Inflammatory macrophage (primary cell): ENCODE measurements at places on chromosomes 12 and 14.

GRCh38 chr12:61490526-61491498, 769.4 kb upstream of the USP15 start:
- DNase-seq, result no peak

DNA sequence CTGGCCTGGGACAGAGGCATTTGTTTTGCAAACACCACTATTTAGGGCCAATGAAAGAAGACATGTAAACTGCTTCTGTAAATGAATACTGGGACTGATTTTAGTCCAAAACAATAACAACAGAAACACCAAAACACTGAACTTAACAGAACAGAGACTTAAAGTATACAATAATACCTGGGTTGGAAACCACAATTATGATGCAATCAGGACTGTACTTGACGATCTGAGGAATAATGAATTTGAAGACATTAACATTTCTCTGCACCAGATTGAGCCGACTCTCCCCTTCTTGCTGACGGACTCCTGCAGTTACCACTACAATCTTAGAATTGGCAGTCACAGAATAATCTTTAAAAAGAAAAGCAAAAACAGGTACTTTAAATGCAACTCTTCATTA, 13.9 kb downstream of the LDHB start:
- DNase-seq, result no peak

DNA sequence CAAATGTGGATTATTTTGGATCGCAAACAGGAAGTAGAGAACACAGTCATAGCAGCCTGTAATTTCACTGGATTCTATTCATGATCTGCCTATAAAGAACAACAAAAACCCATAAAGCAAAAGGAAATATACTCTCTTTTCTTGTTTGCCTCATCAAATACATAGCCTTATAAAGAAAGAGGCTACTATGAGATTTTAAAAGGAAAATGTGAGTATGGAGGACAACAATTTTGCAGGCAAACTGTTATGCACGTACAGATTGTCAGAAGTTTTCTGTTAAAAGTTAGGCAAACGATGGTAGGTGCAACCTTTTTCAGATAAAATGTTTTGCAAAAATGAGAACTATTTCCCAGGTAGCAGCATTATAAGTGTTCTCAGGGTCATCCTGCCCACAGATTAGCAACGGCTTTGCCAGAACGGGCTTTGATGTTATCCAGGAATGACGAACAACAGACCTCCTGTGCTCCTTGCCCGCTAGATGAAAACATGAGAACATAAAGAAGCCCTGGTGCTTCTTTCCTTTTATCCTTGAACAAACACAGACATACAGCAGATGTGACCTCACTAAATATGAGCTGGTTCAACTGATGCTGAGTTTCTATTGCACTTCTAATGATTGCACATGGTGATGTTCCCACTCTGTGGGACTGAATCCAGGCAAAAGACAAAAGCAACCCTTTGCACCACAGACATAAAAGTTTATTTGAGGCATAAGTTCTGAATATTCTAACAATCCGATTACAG, 88.1 kb downstream of the ITPR2 start:
- DNase-seq, result no peak

GRCh38 chr14:53999061-53999488, 42.5 kb upstream of the BMP4 start:
- no peak for DNase-seq

DNA sequence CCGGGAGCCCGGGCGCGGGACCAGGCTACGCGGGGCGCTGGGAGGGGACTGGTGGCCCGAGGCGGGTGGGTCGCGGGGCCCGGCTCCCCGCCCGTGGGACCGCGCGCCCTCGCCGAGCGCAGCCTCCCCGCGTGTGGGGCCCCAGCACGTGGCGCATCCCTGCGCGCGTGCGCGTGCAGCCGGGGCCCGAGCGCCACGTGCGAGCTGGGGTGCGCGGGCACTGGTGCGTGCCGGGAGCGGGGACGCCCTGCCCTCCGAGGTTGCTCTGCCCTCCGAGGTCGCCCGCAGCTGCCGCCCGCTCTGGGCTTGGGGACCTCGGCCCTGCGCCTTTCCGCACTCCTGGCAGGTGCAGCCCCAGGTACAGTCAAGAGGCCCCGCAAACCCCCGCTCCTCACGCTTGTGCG, 365 bp upstream of the CCDC88C start:
- DNase-seq, result no peak

DNA sequence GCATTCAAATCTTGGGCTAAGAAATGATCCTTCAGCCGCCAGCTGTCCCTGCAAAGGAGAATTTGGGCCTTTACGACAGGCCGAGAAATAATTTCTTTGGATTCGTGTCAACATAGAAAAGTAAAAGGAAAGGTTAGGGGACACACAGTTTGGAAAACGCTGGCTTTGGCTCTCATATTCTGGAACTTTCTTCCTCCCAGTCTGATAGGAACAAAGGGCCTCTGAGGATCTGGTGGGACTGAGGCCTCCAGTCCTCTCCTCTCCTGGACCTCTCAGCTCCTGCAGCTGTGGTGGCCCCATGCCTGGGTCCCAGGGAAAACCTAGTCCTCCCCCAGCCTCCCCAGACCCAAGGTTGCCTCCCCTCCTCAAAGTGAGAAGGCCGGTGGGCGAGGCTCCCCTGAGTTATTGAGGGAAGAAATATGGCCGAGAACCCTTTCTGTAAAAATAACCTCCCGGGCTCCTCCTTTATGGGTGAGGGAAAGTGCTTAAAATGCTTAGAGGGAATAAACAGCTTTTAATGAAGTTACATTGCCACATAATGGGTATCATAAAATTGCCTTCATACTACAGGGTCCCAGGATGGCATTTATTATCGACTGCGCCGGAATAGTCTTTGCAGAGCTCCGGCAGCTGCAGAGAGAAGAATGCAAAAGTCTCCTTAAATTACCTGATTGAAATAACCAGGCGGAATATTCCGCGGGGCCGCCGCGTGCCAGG, 188.3 kb downstream of the PHETA1 start:
- DNase-seq, result no peak

- no peak for DNase-seq
Observed at GRCh38 chr14:49907186-49907585, 14.3 kb downstream of the ARF6 start.

GRCh38 chr14:81450100-81450531, 50.0 kb upstream of the STON2 start:
- DNase-seq, result no peak

GRCh38 chr14:51993285-51993920, 4.1 kb downstream of the RTRAF start:
- DNase-seq, result no peak

DNA sequence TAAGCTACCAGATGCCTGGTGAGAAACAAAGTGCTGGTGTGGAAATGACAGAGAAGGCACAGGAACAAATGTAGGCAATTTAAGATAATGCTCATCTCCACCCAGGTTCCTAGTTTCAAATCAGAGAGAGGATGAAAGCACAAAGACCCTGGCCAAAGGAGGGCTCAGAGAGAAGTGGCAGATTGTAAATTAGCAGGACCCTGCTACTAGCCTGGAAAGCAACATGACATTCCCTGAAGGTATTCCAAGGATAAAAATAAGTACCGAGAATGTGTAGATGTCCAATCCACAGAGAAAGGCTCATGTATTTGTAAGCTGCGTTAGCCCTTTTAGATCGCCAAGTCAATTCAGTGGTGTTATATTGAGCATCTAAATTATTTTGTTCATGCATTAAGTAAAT, 324.0 kb downstream of the TMEM117 start:
- DNase-seq, result no peak

- DNase-seq, result no peak
Observed at GRCh38 chr12:85531341-85531740, 251.3 kb downstream of the ALX1 start.

- no peak for DNase-seq
Observed at GRCh38 chr12:48086327-48086726, 19.6 kb downstream of the SENP1 start.

DNA sequence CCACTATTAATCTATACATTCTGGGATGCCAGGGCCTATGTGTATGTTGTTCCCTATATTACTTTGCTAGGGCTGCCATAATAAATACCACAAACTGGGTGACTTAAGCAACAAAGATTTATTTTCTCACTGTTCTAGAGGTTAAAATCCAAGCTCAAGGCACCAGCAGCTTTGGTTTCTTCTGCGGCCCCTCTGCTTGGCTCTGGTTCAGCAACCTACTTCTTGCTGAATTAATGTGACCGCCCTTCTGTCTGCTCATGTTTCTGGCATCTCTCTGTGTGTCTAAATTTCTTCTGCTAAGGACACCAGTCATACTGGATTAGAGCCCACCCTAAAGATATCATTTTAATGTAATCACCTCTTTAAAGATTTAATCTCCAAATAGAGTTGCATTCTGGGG, 84.7 kb downstream of the ZNF664 start:
- no peak for DNase-seq

GRCh38 chr12:3073438-3074250, 3.5 kb upstream of the TSPAN9 start:
- DNase-seq, result peak; percentile 83

GRCh38 chr12:89392391-89392790, 40.1 kb upstream of the DUSP6 start:
- peak; percentile 62 for DNase-seq

DNA sequence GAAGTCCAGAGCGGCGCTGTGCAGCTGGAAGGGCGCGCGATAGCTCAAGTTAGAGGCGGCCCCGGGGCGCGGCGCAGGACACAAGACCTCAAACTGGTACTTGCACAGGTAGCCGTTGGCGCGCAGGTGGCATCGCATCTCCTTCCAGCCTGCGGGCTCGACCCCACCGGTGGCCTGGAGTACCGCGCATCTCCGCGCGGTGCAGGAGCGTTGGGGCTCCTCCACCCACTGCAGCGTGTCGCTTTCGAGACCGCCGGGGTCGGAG, 553 bp downstream of the CLEC14A start:
- no peak for DNase-seq

DNA sequence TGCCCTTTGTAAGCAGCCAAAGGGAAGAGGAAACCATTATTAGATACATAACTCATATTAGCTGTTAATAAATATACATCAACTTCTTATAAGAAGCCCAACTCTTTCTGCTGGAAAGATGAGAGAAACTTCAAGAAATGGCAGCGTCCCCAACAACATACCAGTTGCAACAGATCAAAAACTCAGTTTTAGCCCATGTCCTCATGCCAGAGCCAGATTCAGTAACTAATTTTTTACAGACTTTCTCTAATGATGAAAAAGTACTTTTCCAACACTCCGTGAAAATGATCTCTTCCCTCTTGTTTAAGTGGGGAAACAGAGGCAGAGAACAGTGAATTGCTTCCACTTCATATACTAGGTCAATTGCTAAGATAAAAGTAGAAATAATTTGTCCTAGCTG, 206.8 kb upstream of the NUDT4 start:
- no peak for DNase-seq

DNA sequence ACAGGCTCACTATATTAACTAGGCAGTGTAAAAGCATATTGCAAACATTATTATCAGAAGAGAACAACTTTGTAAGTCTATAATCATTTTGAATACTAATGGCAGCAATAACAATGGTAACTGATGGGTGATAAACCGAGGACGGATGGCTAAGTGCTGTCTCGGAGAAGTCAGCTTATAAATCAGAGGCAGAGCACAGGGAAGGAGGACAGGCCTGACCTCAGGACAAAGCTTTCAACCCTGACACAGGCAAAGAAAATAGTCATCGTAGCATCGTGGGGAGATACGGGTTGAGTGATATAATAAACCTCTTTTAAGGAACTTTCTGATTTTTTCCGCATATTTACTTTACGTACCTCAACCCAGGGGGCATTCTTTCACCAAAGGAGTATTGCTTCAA, 48.4 kb downstream of the FLRT2 start:
- no peak for DNase-seq

- peak; percentile 16 for DNase-seq
Observed at GRCh38 chr14:37232907-37233481, 35.3 kb downstream of the MIPOL1 start.

- DNase-seq, result no peak
Observed at GRCh38 chr12:103422746-103423515, 72.8 kb downstream of the C12orf42 start.

DNA sequence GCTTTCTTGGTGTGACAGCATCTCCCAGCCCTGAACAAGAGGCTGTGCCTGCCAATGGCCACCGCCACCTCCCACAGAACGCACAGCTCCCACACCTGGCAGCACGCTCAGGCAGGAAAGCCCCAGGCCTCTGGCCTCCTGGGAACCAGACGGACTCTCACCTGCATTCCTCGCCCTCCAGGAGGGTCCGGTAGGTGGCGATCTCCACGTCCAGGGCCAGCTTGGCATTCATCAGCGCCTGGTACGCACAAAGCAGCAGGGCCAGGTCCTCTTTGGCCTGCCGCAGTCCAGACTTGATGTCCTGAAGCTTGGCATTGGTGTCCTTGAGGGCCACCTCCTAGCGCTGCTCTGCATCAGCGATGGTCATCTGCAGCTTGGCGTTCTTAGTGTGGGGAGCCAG, 12.1 kb upstream of the KRT77 start:
- DNase-seq, result no peak

- DNase-seq, result no peak
Observed at GRCh38 chr12:28349196-28349595, 158.9 kb downstream of the CCDC91 start.

DNA sequence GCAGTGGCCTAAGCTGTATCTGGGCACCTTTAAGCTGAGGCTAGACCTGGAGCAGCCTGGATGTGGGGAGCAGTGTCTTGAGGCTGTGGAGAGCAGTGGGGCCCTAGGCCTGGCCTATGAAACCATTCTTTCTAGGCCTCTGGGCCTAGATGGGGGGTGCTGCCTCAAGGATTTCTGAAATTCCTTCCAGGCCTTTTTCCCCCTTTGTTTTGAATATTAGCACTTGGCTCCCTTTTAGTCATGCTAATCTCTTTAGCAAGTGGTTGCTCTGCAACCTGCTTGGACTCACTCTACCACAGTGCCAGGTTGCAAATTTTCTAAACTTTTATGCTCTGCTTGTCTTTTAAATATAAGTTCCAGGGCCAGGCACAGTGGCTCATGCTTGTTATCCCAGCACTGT, 41.6 kb upstream of the RFX4 start:
- DNase-seq, result no peak

DNA sequence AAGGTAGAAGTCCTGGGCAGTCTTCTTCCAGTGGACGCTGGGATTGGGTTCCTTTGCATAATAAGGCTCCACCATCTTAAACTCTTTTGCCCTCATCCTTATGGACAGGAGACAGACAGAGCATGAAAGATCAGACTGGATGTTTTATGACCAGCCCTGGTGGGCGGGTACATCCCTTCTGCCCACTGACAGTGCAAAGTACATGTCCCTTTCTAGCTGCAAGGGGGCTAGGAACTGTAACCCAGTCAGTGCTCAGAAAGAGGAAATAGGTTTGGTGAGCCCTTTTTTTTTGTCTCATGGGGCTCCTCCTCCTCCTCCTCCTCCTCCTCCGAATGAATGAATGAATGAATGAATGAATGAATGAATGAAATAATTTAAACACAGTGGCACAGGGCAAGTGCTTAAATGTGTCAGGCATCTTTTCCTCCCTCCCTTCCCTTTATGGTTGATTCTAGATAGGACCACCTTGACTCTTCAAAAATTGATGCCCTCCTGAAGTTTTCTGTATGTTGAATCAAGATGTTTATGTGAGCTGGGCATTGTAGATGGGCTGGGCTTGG, 36.4 kb upstream of the HNF1A start:
- peak; percentile 37 for DNase-seq

DNA sequence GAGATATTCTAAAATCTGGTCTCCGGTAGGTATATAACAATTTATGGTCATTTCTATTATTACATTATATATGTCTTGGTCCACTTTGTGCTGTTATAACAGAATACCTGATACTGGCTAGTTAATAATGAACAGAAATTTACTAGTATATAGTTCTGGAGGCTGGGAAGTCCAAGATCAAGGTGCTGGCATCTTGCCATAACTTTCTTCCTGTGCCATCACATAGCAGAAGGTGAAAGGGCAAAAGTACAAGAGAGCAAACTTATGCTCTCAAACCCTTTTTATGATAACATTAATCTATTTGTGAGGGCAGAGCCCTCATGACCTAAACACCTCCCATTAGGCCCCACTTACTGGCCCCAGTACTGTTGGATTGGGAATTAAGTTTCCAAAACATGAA, 17.9 kb upstream of the BATF start:
- no peak for DNase-seq
